ENCODE measurements at places on chromosomes 2 and 18. TPM values are rescaled to one million over a fixed set of nuclear protein-coding genes. Genes with fewer than 3 reads are reported as not detected.

ST6GAL2 gene
- total RNA-seq, result not detected

ACTG2 gene
- 0.27 TPM for total RNA-seq

MYO3B gene
- total RNA-seq, result 0.18 TPM

GRB14 gene
- total RNA-seq, result not detected

GRCh38 chr2:175605640-175606009, 396.4 kb downstream of the LNPK start:
- DNase-seq, result no peak

DNA sequence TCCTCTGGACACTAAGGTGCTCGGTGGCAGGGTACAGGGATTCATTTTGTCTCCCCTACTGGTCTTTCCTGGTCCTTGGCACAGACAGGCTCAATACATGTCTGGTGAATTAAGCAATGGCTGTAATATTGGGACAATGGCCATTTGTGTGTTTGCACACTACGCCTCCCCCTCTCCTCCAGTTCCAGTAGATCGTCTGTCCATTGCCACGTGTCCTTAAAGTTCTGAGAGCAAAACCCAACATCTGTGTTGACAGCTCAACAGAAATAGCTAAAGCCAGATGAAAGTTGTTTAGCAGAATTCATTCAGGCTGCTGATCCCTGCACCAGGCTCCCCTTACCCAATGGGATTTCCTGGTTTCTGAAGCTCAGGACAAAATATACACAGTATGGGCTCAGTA, 9.0 kb upstream of the FABP1 start:
- no peak for DNase-seq

- DNase-seq, result no peak
These were observed 595.4 kb downstream of the NYAP2 start for GRCh38 chr2:225994748-225995405.

DNA sequence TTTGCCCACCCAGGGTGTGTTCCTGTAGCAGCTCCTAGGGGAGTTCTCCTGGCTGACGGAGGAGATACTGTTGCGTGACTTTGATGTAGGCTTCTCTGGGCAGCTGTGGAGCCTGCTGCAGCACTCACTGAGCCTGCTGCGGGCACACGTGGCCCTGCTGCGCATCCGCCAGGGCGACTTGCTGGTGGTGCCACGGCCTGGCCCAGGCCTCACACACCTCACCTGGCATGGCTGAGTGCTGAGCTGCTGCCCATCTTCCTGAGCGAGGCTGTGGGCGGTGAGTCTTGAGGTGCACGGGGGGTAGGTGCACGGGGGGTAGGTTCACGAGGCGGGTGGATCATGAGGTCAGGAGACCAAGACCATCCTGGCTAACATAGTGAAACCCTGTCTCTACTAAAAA, 191.7 kb downstream of the ANKRD36C start:
- DNase-seq, result no peak

DNA sequence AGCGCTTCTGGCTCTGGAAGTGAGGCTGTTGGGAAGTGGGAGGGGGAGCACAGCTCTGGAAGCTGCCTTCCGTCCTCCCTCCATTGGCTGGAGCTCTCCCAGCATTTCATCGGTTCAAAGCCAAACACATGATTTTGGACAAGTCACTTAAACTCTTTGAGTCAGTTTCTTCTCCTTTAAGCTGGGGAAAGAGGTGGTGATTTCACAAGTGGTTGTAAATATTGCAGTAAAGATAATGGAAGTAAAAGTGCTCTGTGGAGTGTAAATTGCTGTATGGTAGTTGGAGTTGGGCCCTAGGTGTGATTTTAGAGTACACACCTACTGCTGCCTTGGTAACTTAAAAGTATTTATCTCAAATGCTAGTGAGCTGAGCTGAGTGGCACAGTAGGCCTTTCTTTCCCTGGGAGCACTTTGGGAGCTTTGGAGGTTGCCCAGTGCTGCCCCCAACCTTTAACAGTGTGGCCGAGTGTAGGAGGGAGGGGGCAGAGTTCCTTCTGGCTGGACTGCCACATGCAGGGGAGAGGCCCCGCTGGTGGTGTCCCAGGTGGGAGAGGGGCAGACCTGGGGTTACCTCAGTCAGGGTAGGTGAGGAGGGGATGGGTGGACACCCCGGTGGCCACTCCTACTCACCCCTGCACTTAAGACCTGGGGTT, 54.7 kb downstream of the ASAP2 start:
- no peak for DNase-seq

GRCh38 chr2:230439590-230439989, 23.6 kb downstream of the SP100 start:
- no peak for DNase-seq

RAB6C gene
- total RNA-seq, result not detected

- no peak for DNase-seq
These were observed 136.2 kb upstream of the MGAT5 start for GRCh38 chr2:134117676-134118075.
